ENCODE measurements at places on chromosomes 12 and 14.

DNA sequence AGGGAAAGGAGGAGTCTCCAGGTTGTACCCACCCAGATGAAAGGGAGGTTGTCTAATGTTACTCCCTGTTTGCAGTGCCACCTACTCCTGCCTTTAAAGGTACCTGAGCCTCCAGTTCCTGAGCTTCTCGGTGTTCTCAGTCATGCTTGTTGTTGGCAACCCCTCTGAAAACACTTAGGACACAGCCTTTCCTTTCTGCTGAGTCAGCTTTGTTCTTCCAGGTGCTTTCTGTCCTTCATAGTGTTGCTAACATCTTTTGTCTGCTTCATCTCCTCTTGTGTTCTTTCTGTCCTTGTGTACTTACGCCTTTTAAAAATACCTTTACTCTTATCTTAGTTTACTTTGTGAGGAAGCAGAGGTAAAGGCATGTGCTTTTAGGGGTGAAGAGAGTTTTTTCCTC is 97.0 kb upstream of the NEDD1 start:
- no peak for DNase-seq

GRCh38 chr14:29264865-29265264 is 498.3 kb downstream of the FOXG1 start:
- DNase-seq, result no peak

- DNase-seq, result no peak
Observed at GRCh38 chr14:77204459-77204771, 22.8 kb downstream of the TMEM63C start.

DNA sequence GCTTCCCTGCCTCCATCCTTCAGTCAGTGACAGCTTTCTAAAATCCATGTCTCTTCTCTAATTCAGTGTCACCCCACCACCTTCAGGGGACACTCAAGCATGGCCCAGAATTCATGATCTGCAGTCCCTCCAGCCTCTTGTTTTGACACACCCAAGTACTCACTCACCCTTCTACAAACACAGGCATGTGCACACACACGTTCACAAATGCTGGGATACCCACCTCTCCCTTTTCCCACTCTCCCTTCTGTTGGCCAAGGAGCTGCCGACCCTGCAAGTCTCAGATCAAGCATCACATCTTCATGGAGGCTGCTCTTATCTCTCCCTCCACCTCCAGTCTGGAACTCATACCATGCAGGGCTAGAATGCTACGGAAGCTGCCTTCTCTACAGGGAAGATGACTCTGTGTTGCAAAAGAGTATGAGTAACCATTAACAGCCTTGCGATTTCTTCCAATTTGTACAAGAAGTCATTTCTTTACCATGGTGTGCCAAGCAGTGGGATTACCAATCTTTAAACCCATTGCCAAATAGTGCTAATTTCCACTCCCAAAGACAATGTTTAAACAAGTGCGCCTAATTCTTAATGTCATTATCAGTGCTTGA is 196.1 kb downstream of the BCL11B start:
- no peak for DNase-seq

- DNase-seq, result no peak
Observed at GRCh38 chr12:65306366-65307168, 28.1 kb downstream of the MSRB3 start.

DNA sequence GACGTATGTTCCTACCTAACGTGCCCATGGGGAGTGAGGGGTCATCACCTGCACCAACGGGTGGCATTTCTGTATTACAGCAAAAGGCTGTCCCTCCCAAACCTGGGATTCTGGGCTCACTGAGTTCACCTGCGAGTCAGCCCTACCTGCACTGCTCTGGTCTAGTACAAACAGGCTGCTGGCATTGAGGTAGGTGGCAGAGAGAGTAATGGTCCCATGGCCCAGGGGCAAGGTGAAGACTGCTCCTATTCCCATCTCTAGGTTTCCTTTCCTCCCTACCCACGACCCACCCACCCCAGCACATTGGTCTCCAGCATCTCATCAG is 421 bp downstream of the SUOX start:
- DNase-seq, result no peak

All from activated CD4-positive, alpha-beta memory T cell treated with anti-CD3 and anti-CD28 coated beads for 36 hours (primary cell).